ENCODE measurements at places on chromosomes 11 and 22.

GRCh38 chr11:74444173-74444826 lies 23.0 kb downstream of the KCNE3 start:
- no peak for DNase-seq

GRCh38 chr11:10526974-10527918 lies 13.7 kb downstream of the RNF141 start:
- DNase-seq, result no peak

GRCh38 chr22:21803811-21804249 lies 63.6 kb downstream of the MAPK1 start:
- DNase-seq, result no peak

DNA sequence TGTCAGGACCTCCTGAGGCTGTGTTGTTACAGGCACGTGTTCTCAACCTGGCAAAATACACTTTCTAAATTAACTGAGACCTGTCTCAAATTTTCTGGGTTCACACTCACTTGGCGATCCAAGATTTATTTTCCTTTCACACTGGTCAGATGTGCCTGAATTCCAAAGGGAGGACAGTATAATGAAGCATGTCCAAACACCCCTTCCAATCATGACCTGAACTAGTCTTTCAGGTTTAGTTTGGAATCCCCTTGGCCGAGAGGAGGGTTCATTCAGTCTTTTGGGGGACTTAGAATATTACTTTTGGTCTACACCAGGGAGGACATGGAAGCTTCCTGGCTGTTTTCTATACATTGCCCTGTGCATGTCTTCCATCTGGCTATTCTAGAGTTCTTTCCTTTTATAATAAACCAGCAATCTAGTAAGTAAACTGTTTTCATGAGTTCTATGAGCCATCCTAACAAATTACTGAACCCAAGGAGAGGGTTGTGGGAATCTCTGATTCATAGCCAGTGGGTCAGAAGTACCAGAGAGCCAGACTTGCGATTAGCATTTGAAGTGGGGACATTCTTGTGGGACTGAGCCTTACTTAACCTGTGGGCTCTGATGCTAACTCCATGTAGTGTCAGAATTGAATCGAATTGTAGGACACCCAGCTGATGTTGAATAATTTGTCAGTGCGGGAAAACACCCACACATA lies 14.8 kb upstream of the TMEM216 start:
- DNase-seq, result no peak

- DNase-seq, result no peak
These were observed 132.2 kb upstream of the B3GAT1 start for GRCh38 chr11:134544095-134544815.

DNA sequence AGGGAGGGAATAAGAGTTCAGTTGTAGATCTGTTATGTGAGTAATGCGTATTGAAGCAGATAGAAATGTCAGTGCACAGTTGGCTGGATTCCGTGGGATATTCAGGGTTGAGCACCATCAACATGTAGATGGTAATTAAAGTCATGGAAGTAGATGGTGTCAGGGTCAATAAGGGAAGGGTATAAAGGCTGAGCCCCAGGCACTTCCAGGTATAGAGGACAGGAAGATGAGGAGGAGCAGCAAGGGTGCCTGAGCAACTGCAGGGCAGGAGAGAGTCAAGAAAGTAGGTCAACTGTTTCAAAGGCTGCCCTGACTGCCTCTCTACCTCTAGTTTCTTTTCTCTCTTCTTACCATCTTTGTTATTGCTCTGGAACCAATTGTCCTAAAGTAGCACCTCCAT lies 85.9 kb downstream of the MICAL2 start:
- DNase-seq, result no peak

Measured in stimulated activated CD8-positive, alpha-beta memory T cell treated with anti-CD3 and anti-CD28 coated beads, Interleukin-2, amount 100 ng/mL, for 1 hour (primary cell).